Inflammatory macrophage (primary cell): ENCODE measurements at places on chromosomes 5 and 9.
A peak's percentile ranks its signal among the peaks of the same experiment; 100 is the strongest.

DNA sequence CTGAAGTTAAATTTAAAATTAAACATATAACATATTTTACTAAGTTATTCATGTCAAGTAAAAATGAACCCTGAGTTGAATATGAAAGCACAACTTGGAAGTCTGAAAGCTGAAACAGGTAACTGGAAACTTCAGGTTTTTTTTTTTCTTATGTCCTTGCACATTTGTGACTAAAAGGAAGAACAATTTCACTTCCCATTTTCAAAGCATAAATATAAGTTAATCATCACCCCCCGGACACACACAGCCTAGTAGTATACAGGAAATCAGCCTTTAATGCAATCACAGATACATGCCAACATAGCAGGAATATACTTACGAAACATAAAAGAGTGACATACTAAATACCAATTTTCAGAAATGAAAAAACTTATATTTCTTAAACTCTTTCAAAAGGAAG lies 225.9 kb downstream of the RFX3 start:
- peak; percentile 55 for DNase-seq

GRCh38 chr5:102711525-102712385 lies 43.4 kb upstream of the PAM start:
- DNase-seq = no peak

DNA sequence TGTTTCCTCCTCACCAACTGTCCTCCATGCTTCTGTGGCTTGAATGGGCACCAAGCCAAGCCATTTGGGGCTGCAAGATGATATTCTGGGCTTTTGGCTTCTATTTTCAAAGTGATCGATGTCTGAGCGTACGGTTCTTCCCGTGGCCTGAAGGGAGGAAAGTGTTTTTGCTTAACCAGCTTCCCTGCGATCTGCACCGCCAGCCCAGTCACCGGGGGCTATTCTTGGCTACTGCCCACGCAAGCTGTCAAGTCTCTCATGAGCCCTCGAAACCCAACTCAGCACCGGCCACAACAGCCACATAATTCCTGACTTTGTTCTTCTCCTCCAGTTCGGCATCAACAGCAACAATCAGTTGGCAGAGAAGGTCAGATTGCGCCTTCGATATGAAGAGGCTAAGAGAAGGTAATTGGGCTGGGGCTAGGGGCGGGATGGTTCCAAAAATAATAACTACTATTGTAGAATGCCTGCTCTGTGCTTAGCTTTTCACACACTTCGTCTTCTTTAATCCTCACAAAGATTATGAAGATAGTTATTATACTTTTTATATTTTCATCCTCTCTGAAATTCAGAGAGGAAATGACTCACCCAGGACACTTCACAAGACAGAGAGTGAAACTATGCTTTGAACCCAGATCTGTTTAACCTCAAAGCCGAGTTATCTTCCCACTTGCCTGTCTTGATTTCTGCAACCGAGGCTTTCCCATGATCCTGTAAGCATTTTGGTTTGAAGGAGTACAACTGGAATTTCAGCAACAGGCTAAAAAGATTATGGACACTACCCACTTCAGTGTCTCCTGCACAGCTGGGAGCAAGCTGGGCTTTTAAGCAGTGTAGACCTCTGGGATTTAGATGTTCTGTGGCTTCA lies 76.4 kb upstream of the RARS1 start:
- DNase-seq = peak; percentile 15

DNA sequence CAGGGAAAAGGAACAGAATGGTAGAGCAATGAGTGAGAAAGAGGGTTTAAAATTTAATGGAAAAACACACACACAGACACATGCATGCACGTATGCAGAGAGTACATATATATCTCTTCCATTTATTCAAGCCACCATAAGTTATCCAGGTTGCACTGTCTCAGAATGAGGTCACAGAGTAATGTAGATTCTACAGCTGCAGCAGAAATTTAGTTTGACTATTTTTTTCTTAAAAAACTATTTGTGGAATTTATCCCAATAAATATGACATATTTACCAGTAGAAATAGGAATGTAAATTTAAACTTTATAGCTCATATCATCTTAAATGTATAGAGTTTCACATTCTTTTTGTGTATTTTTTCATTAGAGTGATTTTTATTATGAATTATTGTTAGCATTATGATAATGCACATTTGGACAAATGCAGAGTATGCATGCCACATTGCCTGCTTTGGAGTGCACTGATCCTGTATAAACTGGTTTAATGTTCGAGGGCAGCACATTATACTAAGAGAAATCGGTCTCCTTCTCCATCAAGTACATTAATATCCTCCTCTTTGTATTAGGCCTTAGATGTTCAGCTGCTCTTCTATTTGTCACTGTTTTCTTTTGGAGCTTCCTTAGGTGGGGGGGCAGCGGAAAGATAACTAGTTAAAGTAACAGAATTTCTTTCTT lies 216.3 kb upstream of the TARS1 start:
- DNase-seq = no peak

- DNase-seq = peak; percentile 95
Observed at GRCh38 chr5:34499001-34499734, 157.0 kb upstream of the RAI14 start.

GRCh38 chr5:1294835-1295649 lies at the start of gene TERT:
Gene TERT, minus strand, starts transcription at chr5:1295068. Its CDS starts 79 bp downstream, at chr5:1294989.
- no peak for DNase-seq

DNA sequence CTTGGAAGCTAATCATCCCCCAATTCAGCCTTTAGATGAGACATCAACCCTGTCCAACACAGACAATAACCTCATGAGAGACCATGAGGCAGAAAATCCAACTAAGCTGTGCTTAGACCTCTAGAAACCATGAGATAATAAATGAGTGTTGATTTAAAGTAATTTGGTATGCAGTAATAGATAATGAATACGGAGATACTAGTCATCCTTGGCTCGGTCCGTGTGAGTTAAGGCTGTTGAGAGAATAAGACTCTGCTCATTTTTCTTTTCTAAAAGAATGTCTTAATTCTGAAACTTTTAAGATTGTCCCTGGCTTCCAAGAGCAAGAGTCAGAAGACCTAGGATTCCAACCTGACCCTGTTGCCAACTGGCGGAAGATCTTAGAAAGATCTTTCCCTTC lies 6.1 kb downstream of the TNC start:
- no peak for DNase-seq

DNA sequence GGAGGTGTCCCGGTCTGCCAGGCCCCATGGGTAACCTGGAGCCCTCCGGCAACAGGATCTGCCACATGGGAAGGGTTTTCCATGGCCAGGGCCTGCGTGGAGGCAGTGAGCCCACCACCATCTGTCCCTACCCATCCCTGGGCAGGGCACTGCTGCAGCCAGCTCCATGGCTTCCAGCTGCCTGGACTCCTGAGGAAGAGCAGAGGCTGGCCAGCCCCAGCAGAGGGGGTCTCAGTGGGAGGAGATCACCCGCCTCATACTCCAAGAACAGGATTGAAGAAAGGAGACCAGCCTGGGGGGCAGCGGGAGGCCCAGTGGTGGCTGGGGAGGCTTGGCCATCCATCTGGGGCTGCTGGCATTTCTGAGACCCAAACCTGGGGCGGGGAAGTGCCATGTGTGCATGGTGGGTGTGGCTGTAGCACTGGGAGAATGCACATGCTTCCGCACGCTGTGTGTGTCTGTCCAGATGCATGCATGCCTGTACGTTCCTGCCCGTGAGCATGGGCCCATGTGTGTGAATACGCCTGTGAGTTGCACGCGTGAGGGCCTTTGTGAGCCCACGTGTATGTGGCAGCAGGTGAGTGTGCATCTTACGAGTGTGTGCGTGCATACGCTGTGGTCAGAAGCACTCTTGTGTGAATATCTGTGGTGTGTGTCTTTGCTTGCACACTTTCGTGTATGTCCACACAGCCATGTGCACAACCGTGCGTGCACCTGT lies 78.5 kb downstream of the LMX1B start:
- no peak for DNase-seq

GRCh38 chr5:134772461-134773125 lies 14.0 kb downstream of the DDX46 start:
- peak; percentile 63 for DNase-seq

DNA sequence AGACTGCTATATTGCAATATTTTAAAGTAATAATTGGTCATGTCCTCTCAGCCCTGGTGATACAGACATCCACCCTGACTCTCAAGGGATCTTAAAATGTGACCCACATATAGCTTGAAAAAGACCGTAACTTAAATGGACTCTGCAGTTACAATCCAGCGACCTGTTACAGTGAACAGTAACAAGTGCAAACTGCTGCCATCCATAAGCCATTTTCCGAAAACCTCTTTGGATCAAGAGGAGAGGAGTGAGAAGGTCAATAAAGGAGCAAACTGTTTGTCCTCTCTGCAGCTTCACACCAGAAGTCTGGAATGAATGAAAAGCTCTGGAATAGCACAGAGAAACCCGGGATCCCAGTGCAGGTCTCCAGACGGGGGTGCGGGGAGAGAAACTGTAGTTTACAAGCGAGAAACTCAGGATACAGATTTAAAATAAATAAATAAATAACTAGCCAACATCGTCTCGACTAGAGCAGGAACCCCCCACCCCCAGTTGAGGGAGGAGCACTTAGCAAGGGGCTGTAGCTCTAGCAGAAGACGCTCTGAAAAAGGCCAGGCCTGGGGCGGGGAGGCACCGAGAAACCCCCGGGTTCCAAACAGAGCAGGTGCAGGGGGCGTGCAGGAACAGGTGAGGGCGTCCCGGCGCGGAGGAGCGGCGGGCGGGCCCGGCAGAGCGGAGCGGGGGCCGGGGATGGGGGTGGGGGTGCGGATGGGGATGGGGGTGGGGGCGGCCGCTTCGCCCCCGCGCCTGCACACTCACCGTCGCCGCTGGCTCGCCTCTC lies 572 bp downstream of the ZDHHC21 start:
- no peak for DNase-seq

- DNase-seq = no peak
Observed at GRCh38 chr5:55141945-55142690, 17.9 kb upstream of the GPX8 start.

- DNase-seq = no peak
Observed at GRCh38 chr5:64682608-64683007, 7.7 kb upstream of the SHISAL2B start.
